Activated CD8-positive, alpha-beta memory T cell treated with anti-CD3 and anti-CD28 coated beads for 24 hours (primary cell): ENCODE measurements at places on chromosomes 5 and 9.

- DNase-seq = peak; percentile 95
These were observed 24.6 kb downstream of the CDHR2 start for GRCh38 chr5:176573564-176574296.

DNA sequence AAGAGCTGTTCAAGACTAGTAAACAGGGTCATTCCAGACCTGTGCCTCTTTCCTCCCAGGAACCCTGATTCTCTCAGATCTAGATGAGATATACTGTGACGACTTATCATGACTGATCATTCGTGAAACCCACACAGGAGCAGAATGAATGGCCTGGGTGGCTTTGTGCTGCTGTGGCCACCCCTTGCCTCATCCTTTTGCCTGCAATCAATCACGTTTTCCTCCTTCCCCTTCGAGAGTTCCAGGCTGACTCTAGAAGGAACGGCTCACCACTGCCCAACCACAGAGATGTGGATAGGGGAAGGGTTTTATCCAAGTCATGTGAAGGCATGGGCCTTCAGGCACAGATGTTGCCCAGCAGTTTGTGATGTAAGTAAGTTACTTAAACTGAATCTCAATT lies 5.8 kb downstream of the ANXA6 start:
- DNase-seq = no peak

- no peak for DNase-seq
These were observed at the start of gene ADCY2 for GRCh38 chr5:7395947-7396712. Gene ADCY2 (plus strand): TSS chr5:7396138. CDS start chr5:7396297, 159 bp downstream.

DNA sequence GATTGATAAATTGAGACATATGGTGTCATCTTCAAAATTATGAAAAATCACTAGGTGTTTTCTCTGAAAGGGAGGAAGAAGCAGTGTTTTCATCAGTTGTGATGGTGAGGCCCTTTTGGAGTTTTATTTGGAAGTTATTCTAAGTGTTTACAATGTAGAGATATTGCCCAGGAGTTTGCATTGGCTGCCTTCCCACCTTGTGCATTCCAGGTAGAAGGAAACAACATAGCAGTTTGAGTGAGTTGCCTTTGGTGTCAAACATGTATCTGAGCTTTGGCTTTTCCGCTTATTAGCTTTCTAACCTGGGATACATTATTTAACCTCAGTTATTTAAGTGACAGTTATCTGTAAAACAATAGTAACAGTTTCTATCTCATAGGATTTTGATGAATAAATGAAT lies 122.5 kb downstream of the SCAMP1 start:
- DNase-seq = no peak

- DNase-seq = peak; percentile 69
These were observed at the start of gene NR2F1-AS1 for GRCh38 chr5:93580927-93581445. Gene NR2F1-AS1 (minus strand): TSS chr5:93581219.

DNA sequence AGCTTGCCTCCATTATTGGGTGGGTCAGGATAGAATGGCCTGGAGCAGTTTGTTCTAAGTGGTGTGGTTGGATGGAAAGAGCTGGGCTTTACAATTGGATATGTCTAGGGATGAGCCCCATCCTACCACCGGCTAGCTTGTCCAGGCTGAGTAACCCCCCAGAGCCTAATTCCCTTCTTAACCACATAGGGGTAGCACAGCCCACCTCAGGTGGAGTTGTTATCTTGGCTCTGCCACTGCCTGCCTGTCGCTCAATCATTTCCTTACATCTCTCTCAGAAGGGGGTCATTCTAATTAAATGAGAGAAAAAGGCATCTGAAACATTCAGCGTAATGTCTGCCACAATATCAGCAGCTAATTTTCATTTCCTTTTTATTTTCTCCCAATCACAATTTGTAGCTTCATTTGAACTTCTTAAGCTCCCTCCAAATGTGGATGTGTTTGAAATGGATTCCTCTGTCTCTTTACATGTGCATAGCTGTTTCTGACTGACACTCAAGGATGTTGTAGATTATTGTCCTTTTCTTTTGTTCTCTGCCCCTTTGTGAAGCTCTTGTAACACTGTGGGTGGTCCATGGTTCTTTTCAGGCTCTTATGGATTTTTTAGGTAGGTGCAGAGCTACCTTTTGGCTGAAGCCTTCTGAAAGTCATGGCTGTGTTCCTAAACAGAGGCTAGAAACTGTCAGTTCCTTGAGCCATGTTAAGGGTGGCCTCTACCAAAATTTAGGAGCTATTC lies 383.1 kb upstream of the KLF4 start:
- DNase-seq = no peak

DNA sequence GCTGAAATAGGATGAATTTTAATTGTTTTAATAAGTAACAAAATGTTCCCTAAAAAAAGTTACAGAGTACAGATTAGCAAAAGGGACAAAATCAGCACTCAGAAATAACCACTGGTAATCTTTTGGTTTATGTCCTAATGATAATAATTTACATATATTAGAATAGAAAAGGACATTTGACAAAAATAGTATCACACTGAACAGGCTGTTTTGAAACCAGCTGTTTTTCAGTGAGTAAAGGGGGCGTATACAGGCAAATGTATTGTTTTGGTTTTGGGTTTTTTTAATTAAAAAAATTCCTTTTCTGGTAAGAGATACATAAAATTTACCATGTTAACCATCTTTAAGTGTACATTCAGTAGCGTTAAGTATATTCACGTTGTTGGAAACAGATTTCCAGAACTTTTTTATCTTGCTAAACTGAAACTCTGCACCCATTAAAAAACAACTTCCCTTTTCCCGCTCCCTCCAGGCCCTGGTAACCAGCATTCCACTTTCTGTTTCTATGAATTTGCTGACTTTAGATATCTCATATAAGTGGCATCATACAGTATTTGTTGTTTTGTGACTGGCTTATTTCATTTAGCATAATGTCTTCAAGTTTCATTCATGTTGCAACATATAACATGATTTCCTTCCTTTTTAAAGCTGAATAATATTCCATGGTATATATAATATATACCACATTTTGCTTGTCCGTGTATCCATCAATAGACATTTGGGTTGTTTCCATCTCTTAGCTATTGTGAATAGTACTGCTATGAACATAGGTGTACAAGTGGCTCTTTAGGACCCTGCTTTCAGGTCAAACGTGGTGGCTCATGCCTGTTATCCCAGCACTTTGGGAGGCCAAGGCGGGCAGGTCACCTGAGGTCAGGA lies 20.6 kb upstream of the LARP1 start:
- DNase-seq = no peak

DNA sequence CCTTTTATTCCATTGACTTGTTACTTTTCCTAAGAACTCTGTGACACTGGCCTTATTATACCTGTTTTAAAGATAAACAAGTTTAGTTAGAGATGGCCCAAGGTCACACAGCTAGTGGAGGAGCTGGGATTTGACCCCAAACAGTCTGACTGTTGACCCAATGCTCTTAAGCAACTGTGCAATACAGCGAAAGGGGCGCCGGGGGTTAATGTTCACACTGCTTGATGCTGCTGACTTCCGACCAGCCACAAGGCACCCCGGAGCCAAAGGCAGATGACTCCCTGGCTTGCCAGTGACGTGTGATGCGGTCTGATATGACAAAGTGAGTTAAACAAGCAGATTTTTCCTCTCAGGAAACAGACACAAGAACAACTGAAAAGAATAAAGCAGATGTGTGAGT lies 23.9 kb downstream of the PIK3R1 start:
- peak; percentile 86 for DNase-seq

DNA sequence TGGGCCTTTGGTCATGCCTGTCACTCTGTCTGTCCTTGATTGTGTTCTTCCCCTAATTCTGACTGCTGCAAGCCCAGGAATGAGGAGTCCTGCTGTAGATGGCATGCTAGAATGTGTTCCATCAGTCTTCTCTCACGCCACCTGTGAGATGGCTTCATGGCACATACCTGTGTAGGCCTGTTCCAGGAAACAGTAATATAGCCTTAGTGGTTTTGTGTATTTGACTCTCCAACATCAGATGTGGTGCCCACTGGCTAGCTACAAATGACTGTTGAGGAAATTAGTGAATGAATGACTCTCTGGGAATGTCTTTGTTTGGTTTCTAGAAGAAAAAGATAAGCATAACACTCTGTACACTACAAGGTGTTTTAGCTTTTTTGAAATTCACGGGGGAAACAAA lies 367.5 kb downstream of the KDM4C start:
- no peak for DNase-seq

DNA sequence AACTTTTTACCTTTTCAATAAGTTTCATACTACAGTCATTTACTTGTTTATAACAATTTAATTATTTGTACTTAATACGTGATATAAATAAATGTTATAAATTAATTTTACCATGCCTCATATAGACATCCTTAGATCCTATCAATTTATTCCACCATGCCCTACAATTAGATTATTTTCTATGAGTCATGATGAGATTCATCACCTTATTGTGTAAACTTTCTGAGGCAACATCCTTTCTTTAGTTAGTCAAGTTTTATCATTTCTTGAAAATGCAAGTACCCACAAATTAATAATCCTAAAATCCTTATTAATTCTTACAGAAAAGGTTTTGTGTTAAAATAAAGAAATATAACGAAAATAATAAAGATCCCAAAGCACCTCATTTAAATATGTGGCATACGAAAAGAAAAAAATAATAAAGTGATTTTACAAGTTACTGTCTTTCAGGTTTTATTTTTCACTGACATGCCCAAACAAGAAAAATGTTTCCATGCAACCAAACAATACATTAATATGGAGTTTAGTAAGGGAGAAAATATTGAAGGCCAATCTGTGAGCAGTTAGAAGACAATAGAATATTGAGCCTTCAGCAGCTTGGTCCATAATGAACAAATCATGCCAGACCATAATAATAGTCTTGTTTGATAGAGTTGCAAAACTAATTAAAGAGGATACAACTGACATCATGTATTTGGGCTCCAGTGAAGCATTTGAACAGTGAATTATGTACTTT lies 188.7 kb upstream of the MRPS30 start:
- no peak for DNase-seq
